ENCODE measurements at places on chromosomes 1 and 21.

GRCh38 chr1:214541206-214541605 lies 10.2 kb downstream of the PTPN14 start:
- DNase-seq = no peak

- no peak for DNase-seq
Measured at GRCh38 chr1:23216771-23217420, 406 bp downstream of the HTR1D start.

- peak; percentile 76 for DNase-seq
Measured at GRCh38 chr1:65001231-65001792, 35.0 kb upstream of the JAK1 start.

- DNase-seq = no peak
Measured at GRCh38 chr1:118881751-118882150, 106.4 kb downstream of the TBX15 start.

DNA sequence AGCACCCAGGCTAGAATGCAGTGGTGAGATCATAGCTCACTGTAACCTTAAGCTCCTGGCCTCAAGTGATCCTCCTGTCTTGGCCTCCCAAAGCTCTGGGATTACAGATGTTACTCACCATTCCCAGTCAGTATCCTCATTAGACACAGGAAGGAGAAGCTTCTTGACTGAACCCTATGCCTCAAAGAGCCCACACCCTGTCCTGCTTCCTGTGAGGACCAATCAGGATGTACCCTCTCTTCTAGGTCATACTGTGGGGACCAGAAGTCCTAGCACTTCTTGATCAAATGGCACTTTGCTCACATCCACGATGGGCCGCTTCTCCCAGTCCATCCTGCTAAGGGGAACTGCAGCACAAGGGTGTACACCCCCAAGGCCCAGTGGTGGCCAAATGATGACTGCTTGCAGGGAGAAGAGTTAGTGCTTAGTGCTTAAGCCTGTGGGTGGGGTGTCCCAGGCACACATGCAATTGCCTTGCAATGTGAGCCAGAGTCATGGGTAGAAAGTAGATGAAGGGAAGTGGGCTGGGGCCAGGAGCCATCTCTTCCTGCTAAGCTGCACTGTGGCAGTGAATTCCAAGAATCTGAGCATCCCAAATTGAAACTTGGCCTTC lies 9.8 kb downstream of the CD34 start:
- no peak for DNase-seq

DNA sequence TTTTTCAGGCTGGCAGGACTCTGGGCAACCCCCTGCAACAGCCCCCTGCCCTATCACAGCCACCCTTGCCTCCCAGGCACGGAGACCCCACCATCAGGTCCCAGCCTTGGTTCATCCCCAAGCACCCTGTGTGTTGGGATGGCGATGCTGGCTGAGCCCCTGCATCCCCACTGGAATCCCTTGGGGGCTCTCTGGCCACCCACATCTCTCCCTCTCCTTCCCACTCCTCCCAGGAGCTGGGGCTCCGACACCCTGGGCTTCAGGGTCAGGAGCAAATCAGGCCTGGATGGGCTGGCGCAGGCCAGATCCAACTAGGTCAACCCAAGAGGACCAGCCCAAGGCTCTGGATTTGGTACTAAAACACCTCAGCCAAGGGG lies 25.9 kb downstream of the COL6A1 start:
- DNase-seq = no peak

DNA sequence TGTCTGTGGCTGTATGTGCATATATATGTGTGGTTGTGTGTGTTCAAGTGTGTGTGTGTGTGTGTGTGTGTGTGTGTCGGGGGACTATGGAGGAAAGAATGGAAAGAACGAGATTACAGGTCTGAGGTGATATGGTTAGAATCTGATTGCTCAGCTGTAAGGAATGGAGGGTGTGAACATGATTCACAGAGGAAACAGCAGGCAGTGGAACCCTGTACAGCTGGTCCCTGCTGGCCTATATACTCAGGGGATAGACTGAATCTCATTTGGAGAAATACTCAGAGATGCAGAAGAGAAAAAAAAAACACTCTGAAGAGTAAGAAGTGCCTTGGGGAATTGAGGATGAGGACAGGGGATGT lies 180.1 kb upstream of the ESRRG start:
- DNase-seq = no peak

- DNase-seq = no peak
Measured at GRCh38 chr1:19385221-19385620, 73.1 kb downstream of the SLC66A1 start.

DNA sequence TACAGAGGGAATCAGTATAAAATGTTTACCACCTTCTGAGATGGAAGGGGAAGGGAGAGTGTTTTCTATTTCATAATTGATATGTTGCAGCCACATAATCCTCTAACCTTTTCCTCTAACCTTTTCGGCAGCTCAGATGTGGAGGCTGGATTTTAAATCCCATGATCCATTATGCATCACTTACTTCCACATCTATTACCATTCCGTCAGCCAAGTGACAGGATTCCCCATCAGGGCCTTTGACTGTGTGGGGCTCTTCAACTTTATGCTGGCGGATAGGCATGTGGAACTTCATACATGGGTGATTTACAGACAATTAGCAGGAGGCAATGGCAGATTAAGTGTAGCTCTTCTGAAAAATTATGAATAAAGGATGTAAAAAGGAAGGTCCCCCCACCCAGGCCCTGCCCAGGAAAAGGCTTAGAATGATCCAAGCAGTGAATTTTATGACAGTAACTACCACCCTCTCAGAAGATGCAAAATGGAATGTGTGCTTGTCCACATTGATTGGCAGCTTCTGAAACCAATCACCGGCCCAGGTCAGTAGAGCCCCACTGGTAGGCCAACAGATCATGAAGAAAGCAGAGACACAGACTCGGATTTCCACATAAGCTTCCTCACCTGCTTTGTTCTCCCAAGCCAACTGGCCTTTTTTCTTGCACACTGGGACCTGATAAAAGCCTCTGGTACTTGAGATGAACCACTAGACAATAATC lies 147.0 kb downstream of the ST6GALNAC5 start:
- DNase-seq = no peak

GRCh38 chr1:214120951-214121350 lies 133.2 kb downstream of the PROX1 start:
- no peak for DNase-seq

DNA sequence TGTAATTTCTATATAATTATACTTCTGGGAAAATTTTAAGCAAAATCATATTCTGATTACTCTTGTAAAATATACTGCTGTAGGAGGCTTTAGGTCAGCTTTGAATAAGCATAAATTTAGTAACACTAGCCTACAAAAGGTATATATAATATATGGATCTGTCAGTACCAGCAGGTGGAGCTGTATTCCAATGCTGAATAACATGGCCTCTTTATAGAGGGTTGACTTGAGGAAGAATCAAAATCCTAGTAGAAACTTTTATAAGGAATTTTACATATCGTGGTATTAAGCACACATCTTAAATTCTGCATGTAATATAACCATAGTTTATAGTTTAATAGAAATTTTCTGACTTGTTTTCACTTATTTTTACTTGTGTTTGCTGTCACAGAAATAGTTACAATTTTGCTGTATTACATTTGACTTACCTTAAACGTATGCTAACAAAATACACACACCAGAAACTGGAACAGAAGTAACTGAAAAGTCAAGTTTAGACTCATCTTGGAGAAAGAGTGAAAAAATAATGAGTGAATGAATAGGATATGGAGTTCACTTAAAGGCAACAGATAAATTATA lies 79.3 kb downstream of the HMCN1 start:
- DNase-seq = no peak
